ENCODE measurements at places on chromosomes 3 and 15.

GRCh38 chr3:147940405-147941193, 531.4 kb downstream of the ZIC1 start:
- no peak for DNase-seq

GRCh38 chr15:72491768-72492167, 17.6 kb downstream of the ARIH1 start:
- no peak for DNase-seq

GRCh38 chr15:71844916-71845315, 34.6 kb downstream of the NR2E3 start:
- DNase-seq, result no peak

- DNase-seq, result no peak
These were observed 40.5 kb upstream of the RPS17 start for GRCh38 chr15:82580713-82581112.

DNA sequence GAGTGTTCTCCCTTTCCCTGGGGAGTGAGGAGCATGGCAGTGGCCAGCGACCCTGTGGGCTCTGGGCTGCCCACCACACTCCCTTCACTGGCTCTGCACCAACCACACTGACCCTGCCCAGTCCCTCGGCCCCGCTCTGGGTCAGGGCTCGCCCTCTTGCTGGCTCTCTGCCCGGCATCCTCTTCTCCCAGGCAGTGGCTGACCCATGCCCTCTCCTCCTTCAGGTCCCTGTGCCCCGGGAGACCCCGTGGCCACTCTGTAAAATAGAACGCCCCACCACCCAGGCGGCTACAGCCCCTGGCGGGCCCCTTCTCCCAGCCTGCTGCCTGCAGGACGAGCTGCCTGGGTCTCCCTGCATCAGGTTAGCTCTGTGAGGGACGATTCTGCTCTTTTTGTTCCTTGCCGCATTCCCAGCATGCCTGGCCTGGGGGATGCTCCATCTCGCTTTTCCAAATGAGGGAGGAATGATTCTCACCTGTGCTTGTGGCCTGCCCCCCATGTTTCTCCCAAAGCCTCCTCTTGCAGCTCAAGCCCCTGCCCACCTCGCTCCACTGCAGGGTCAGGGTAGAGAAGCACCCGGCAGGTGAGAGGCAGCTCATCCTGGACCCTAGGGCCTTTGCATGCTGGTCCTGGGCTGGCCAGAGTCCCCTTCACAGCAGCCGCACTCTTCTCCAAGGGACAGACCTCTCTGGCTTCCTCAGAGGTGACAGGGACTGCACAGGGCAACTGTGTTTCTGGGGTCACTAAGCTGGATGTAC, 14.5 kb upstream of the CFAP100 start:
- DNase-seq, result no peak

GRCh38 chr3:136122006-136122405, 74.1 kb downstream of the MSL2 start:
- DNase-seq, result no peak

GRCh38 chr15:70576276-70576675, 187.1 kb downstream of the UACA start:
- DNase-seq, result no peak

- DNase-seq, result no peak
These were observed 222.7 kb upstream of the NAALADL2 start for GRCh38 chr3:174636451-174636850.

- no peak for DNase-seq
These were observed 22.8 kb upstream of the FGD5 start for GRCh38 chr3:14795996-14796395.

- no peak for DNase-seq
These were observed 565.9 kb upstream of the CCDC54 start for GRCh38 chr3:106811376-106811775.

DNA sequence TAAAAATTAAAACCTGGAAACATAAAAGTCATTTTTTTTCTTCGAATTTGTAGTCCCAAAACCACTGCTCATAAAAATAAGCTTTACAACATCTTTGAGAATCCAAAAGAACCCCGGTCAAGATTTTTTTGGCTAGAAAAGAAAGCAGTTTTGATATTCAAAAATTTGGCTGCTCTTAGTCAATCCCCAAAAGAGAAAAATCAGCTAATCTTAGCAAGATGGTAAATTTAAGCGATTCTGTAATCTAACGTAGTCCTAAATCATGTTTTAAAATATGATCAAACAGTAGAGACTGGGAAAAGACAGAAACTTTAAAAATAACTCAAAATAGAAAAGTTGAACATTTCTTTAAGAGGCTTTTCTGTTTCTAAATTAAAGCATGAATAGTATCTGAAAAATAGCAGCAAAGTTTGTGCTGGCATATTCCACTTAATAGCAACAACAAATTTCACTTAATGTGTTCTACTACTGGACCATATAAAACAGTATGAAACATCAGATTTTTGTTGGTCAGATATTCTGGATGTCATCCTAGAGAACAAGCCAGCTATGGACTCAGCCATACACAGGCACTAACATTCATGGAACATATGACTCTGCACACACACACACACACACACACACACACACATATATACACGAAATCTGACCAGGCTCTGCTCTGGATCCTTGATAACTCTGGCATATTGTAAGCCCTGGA, 19.1 kb upstream of the NR2F2 start:
- DNase-seq, result no peak

- DNase-seq, result no peak
These were observed 286.6 kb downstream of the ZBTB20 start for GRCh38 chr3:114860531-114860930.

DNA sequence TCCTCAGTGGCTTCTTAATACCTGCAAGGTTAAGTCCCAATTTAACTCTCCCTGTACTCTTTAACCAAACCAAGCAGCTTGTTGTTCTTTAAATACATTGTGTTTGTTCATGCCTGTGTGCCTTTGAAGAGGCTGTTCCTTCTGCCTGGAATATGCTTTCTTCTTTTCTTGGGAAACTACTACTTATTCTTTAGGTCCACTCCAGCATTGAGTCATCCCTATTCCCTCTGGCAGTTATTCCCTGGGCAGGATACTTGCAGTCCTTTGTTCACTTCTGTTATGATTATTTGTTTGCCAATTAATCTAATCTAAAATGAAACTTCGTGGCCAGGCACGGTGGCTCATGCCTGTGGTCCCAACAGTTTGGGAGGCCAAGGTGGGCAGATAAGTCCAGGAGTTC, 139.3 kb downstream of the ZNF609 start:
- no peak for DNase-seq

DNA sequence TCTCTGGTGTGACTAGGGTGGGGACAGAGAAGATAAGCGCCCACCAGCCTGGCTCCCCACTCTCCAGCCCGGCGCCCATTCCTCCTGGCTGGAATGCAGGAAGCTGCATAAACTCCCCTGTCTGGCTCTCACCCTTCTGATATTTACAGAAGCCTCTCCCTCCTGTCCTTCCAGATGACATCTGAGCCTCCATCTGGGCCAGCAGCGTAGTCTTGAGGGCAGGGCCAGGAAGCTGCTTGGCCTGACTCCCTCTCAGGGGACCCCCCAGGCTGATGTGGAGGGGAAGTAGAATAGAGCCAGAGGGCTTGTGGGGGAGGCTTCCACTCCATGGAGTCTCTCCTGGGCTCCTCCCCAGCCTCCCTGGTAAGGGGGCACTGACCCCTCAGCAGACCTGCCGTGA, 49.9 kb downstream of the LINGO1 start:
- no peak for DNase-seq

- DNase-seq, result no peak
These were observed 12.4 kb upstream of the GREM1 start for GRCh38 chr15:32705446-32705845.

GRCh38 chr3:70179111-70179510, 133.3 kb downstream of the MDFIC2 start:
- no peak for DNase-seq

GRCh38 chr15:88537591-88538317, 8.7 kb downstream of the DET1 start:
- DNase-seq, result no peak

DNA sequence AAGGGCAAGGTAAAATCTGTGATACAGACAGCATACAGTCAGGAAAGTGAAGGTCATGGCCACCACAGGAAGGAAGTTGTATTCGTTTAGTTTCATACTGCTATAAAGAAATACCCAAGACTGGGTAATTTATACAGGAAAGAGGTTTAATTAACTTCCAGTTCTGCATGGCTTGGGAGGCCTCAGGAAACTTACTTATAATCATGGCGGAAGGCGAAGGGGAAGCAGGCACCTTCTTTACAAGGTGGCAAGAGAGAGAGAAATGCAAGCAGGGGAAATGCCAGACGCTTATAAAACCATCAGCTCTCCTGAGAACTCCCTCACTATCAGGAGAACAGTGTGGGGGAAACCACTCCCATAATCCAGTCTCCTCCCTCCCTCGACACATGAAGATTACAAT, 353.7 kb upstream of the SEMA6D start:
- DNase-seq, result no peak

DNA sequence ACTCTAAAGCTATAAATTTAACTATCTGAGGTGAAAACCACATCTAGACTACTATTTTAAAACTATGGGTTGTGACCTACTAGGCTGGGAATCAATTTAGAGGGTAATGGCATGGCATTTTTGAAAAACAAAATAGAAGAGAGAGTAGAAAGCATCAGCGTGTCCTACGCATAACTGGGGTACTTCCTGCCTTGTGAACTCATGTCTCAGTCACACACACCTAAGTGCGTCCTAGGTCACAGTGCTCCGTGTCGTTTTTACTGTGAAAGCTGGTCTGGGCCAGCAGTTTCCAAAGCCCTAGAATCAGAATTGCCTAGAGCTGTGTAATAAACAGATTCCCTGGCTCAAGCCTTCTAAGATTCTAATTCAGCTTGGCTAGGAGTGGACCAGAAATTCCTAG, 32.3 kb downstream of the RFT1 start:
- DNase-seq, result no peak

DNA sequence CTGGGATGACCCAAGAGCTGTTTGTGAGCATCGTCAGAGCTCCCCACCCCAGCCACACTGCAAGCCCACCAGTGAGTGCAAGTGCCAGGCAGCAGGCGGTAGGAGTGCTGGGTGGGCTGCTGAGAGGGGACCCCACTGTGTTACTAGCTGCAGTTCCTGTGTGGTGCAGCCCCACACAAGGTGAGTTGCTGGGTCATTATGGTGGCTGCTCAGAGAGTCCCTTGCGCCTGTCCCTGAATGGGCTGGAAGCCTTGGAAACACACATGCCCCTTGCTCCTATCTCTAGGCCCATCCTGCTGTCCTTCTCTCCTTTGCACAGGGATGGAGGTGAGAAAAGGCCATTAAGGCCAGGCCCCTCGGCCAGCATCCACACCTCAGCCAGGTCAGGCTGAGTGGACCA, 83.7 kb downstream of the SEC22A start:
- DNase-seq, result no peak

DNA sequence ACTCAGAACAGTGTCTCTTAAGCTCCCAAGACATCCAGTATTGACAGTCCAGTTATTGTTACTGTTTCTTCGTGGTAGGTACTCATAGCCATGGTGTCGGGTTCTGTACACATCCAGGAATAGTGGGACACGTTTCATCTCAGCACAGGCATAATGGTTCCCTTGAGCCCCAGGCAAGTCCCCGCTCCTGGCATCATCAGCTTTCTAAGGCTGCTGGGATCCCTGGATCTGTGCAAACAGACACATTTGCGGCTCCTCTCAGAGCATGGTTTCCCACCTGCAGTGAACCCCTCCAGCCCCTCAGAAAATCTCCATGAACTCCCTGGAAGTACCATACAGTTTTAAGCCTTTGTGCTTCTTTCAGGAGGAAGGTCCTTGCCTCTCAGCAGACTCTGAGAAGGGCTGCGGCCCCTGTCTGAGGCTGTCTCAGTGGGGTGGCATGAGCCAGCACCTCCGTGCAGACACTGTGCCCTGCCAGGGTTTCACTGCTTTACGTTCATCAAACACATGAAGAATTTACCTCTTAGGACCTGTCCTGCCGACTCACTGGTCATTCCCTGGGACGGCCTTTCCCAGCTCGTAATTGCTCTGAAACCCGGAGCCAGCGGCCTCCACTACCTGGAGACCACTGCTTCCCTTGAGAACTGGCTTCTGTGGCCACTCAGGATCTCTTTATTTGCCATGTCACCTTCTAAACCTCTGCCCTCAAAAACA, 124.9 kb downstream of the LRRK1 start:
- DNase-seq, result no peak

DNA sequence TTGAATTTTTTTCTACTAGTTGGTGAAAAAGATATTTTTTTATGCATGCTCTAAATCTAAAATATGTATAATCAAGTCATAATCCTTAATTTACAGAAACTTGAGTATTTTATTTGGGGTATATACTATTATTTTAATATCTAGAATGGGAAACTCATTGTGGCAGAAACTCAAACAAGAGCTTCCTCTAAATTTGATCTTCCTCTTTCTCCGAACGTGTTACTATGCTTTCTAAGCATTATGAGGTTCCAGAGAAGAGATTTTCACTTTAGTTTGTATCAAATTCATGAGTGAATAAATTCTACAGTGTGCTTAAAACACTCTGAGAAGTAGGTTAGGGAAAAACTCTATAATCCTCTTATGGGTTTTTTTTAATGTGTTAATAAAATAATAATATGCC, 173.1 kb downstream of the POTEB3 start:
- no peak for DNase-seq

DNA sequence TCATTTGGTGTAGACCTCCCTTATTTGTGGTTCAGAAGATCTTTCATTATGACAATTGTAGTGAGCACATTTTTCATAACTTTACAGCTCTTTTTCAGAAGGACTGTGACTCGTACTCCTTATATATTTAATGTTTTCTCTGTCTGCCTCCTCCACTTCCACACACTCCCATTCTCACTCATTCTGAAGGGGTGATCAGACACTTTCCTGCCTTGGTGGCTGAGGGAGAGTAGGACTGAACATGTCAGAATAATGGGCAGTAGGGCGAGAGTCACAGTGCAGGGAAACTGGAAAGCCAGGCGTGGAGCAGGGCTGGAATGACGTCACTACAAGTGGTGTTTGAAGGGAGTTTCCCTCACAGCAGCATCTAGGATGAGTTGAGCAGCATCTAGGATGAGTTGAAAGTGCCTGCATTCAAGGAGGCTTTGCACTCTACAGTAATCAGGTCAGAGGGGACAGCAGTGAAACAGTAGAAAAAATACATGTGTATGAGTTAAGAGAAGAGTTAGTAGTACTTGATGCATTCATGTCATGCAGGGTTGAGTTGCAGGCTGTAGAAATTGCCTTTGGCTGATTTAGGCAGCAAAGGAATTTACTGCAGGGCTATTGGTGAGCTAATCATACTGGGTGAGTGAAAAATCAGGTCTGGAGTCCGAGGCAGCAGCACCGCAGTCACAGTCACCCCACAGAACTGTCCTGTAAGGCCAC, 36.3 kb upstream of the FBXL22 start:
- DNase-seq, result no peak

Measured in NCI-H2081 treated with DMSO at 0.1 percent for 48 hours (cell line).